ENCODE measurements at places on chromosomes 2 and 18.

DNA sequence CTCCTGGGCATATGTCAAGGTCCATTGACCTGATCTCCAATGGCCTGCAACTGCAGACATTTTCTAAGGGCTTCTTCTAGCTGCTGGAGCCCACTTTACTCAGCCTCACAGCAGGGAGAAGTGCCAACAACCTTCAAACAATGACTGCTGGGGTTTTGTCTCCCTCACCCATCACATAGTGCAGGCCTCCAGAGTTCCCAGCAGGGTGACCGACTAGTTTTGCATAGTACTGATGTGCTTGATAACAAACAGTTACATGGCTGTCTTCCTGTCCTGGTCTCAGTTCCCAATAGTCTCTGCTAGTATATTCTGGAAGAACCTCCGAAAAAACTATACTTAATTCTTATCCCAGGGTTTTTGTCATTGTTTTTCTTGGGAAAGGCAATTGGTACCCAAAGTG is 10.4 kb upstream of the NETO1 start:
- H3K36me3 ChIP-seq = no peaks in the 10 kb centered on the region
- H3K27me3 ChIP-seq = no peaks in the 10 kb centered on the region
- no peak overlapping the region for H3K27ac ChIP-seq
- no peak for DNase-seq
- H3K4me3 ChIP-seq = no peak overlapping the region
- H3K4me1 ChIP-seq = no peaks in the 10 kb centered on the region

- H3K27me3 ChIP-seq = no peaks in the 10 kb centered on the region
- H3K4me1 ChIP-seq = no peaks in the 10 kb centered on the region
- no peaks in the 10 kb centered on the region for H3K36me3 ChIP-seq
- DNase-seq = no peak
Observed at GRCh38 chr2:217149087-217149660, 289.3 kb upstream of the TNP1 start.

DNA sequence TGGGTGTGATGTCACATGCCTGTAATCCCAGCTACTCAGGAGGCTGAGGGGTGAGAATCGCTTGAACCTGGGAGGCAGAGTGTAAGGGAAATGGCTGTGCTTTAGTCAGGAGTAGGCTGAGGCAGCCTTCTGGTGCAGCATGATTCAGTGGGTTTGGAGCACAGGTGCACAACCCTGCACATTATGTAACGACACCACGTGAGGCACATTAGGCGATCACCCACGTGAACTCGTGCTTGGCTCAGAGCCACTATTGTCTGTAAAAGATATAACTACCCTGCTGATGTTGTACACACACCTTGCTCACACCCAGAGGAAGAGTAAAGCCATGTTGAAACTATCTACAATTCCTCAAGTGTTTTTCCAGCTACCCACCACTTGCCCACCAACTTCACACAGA is 54.8 kb upstream of the ZC3H15 start:
- H3K27me3 ChIP-seq = no peaks in the 10 kb centered on the region
- no peak overlapping the region for H3K4me3 ChIP-seq
- H3K4me1 ChIP-seq = no peaks in the 10 kb centered on the region
- peaks cover 10% of the 10 kb centered on the region for H3K36me3 ChIP-seq
- no peak for DNase-seq

DNA sequence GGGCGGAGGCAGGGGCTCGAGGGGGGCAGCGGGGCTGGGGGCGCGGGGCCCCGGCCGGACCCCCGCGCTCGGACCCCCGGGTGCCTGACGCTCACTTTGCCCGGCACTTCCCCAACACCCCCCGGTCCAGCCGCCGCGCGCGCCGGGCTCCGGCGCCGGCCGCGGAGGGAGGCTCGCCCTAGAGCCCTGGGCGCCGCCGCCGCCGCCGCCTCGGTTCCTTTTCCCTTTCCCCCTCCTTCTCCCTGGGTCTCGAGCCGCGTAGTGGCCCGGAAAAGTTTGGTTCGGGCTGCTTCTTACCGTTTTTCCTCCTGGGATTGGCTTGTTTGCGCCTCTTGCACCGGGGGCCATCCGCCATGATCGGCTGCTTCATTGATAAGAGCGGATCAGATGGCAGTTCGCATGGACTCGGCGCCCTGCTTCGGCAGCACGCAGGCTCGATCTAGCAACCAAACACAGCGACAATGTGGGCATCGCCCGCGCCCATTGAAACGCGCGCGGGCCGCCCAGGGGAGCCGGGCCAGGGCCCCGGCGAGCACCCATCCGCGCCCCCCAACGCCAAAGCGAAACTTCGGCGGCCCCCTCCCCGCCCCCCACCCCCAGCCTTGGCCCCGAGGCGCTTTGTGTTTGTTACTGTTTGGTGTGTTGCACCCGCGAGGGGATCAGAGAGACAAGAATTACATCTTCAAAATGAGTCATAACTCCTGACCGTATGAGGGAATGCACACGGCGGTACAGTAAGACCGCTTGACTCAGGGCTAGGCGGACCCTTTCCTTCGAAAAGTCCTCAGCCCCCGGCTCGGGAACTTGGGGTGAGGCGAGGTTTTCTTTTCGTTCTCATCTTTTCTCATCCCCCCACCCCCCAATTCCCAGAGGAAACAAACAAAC is 2.7 kb downstream of the ZEB2 start:
- peaks cover 8% of the 10 kb centered on the region for H3K4me1 ChIP-seq
- DNase-seq = peak; percentile 96
- no peaks in the 10 kb centered on the region for H3K36me3 ChIP-seq
- peak overlapping the region; percentile 99 for H3K27ac ChIP-seq
- H3K4me3 ChIP-seq = peak overlapping the region; percentile 88

DNA sequence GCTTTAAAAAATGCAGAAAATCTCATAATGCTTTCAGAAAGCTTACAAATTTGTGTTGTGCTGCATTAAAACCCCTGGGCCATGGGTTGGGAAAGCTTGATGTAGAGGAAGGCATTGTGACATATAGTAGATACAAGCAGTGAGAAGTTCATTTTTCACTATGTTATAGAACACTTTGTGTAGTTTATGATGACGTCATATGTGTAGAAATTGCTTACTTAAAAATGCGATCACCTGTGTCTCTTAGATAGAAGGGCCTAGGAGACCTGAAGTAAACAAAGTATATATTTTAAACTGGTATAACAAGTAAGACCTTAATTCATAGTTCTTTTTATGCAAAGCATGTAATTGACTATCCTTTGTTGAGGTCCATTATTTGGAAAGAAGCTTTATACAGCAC is 393.5 kb downstream of the ARHGAP15 start:
- no peaks in the 10 kb centered on the region for H3K27me3 ChIP-seq
- DNase-seq = no peak
- H3K4me3 ChIP-seq = no peak overlapping the region
- H3K27ac ChIP-seq = no peak overlapping the region
- H3K4me1 ChIP-seq = peaks cover 2% of the 10 kb centered on the region

DNA sequence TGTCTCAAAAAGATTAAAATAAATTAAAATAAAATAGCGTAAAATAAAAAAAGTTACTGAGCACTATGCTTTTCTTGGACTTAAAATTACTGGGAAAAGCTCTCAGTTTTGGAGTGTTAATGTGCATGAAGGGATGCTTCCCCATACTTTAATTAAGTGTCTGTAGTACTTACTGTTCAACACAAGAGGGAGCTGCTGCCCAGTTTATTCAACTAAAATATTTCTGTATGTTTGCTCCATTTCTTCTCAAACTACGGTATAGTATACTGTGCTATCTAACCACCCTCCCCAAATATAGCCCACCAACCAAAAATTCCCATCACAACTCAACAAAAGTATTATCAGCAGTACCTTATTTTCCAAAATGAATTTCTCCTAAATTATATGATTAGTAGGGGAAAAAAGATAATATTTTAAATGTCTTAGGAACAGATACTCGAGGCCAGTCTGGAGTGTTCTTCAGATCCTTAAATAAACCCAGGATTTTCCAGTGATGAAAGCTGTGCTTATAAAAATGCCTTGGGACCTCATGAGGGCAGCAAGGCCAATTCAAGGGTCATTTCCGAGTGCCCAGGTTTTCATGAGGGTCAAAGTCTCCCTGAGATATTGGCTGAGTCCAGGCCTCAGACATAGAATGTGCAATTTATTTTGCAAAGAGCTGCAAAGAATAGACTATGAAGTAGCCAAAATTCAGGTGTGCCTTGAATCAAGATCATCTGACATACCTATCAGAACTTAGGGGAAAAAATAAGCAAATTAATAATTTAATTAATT is 64.1 kb downstream of the CHRNA1 start:
- no peaks in the 10 kb centered on the region for H3K4me1 ChIP-seq
- H3K27me3 ChIP-seq = peaks cover 30% of the 10 kb centered on the region
- H3K36me3 ChIP-seq = no peaks in the 10 kb centered on the region
- H3K4me3 ChIP-seq = no peak overlapping the region
- no peak overlapping the region for H3K27ac ChIP-seq

DNA sequence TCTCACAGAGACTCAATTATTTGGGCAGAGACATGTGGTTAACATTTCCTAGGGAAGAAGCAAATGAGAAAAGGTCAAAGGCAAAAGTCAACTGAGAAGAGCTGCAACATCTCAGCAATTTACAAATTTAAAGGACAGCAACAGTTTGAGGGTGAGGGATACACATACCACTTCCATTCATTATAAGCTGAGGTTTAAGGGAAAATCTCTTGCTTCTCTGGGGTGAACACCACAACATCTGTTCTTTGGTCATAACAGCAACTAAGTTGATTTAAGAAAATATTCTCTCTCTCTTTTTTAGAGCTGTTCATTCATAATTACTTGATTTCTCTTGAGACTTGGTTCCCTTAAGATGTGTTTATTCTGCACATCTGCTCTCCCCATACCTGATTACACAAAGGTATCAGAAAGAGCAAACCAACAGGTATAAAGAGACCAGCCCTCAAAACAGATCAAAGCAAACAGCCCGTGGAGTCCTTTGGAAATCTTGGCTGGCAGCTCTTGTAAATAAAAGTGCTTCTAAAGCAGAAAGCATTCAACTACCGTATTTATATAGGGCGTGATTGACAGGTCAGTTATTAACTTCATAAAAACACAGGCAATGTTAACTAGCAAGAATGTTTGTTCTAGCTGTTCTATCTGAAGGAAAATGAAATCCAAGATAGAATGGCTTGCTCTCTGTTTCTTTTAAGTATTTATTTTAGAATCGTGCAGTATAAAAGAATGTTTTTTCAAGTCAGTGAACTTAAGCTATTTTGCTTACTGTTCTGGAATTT is 132.8 kb downstream of the THADA start:
- no peaks in the 10 kb centered on the region for H3K27me3 ChIP-seq
- no peaks in the 10 kb centered on the region for H3K36me3 ChIP-seq
- no peak for DNase-seq

- no peak overlapping the region for H3K4me3 ChIP-seq
- no peaks in the 10 kb centered on the region for H3K4me1 ChIP-seq
- peaks cover 100% of the 10 kb centered on the region for H3K36me3 ChIP-seq
- no peaks in the 10 kb centered on the region for H3K27me3 ChIP-seq
- no peak for DNase-seq
Observed at GRCh38 chr2:101872480-101872879, 119.3 kb upstream of the IL1R2 start.

- no peaks in the 10 kb centered on the region for H3K36me3 ChIP-seq
- H3K27me3 ChIP-seq = no peaks in the 10 kb centered on the region
- H3K4me1 ChIP-seq = peaks cover 14% of the 10 kb centered on the region
Observed at GRCh38 chr2:26011609-26011989, 22.3 kb upstream of the RAB10 start.

DNA sequence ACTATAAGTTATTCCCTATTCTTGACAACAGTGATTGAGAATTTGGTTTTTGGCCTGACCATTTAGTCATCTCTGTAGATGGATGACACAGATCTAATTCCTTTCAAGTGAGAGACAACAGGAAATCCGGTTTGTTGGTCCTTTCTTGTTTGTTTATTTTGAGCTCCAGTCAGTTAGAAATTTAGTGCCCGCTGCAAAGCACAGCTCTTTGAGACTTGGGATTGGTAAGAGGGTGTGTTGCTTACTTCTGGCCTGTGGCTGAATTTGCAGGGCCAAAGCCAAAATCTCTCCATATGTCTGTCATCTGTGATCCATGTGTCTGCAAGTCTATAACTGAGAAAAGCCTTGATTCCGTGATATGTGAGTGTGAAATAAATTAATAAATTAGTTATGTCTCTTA is 74.3 kb downstream of the BIN1 start:
- no peaks in the 10 kb centered on the region for H3K27me3 ChIP-seq
- no peak overlapping the region for H3K27ac ChIP-seq
- no peaks in the 10 kb centered on the region for H3K36me3 ChIP-seq

DNA sequence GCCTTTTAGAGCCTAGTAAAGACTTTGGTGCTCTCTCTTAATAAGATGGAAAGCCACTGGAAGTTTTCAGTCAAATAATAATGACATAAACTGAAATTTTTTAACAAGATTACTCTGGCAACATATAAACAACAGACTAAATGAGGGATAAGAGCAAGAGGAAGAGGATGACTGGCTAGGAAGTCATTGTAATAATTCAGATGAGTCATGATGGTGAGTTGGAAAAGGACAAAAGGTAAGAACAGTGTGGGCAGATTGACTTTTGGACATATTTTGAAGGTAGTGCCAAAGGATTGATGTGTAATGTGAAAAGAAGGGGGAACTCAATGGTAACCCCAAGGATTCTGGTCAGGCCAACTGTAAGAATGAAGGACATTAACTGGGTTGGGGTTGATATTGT is 310.3 kb downstream of the NOL4 start:
- no peaks in the 10 kb centered on the region for H3K4me1 ChIP-seq
- no peaks in the 10 kb centered on the region for H3K36me3 ChIP-seq
- no peak overlapping the region for H3K27ac ChIP-seq
- H3K4me3 ChIP-seq = no peak overlapping the region
- H3K27me3 ChIP-seq = no peaks in the 10 kb centered on the region

GRCh38 chr18:32126538-32126937 is 34.9 kb downstream of the RNF138 start:
- peaks cover 68% of the 10 kb centered on the region for H3K36me3 ChIP-seq
- no peak for DNase-seq
- H3K4me1 ChIP-seq = no peaks in the 10 kb centered on the region
- H3K4me3 ChIP-seq = no peak overlapping the region
- no peaks in the 10 kb centered on the region for H3K27me3 ChIP-seq

GRCh38 chr2:9782197-9782719 is 61.0 kb upstream of the TAF1B start:
- H3K36me3 ChIP-seq = no peaks in the 10 kb centered on the region
- no peaks in the 10 kb centered on the region for H3K27me3 ChIP-seq
- no peak for DNase-seq

- DNase-seq = peak; percentile 62
- H3K27ac ChIP-seq = peak overlapping the region; percentile 67
- no peaks in the 10 kb centered on the region for H3K27me3 ChIP-seq
- no peak overlapping the region for H3K4me3 ChIP-seq
Observed at GRCh38 chr2:18987016-18987415, 371.4 kb downstream of the OSR1 start.

DNA sequence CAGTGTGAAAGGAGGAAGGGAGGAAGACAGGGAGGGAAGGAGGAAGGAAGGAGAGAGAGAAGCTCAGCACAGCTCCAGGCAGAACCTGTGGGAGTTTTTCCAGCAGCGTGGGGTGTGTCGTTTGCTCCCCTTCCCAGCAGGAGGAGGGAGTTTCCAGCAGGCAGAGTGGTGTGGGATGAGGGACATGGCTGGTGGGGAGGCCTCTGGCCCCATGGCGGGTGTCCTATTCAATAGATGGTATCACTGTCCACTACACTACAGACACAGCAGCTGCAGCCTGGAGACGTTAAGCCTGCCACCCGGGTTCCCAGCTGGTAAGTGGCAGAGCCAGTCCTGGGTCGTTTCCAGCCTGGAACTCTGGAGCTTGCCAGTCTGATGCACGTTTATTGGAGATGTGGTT is 44.7 kb downstream of the GLI2 start:
- H3K27ac ChIP-seq = peak overlapping the region; percentile 83
- H3K36me3 ChIP-seq = no peaks in the 10 kb centered on the region
- H3K4me1 ChIP-seq = peaks cover 58% of the 10 kb centered on the region
- H3K4me3 ChIP-seq = no peak overlapping the region
- peak; percentile 54 for DNase-seq
